ENCODE measurements at places on chromosomes 6 and 20. TPM values are rescaled to one million over a fixed set of nuclear protein-coding genes. Genes with fewer than 3 reads are reported as not detected.

INSM1 gene
- total RNA-seq = 3.3 TPM

IER3 gene
- 61.5 TPM for total RNA-seq

WFDC10A gene
- total RNA-seq = not detected

IL17F gene
- not detected for total RNA-seq

- H3K36me3 ChIP-seq = no peaks in the 10 kb centered on the region
- DNase-seq = no peak
- peaks cover 6% of the 10 kb centered on the region for H3K27me3 ChIP-seq
- H3K4me1 ChIP-seq = peaks cover 23% of the 10 kb centered on the region
- no peak overlapping the region for H3K27ac ChIP-seq
These were observed 62.9 kb upstream of the KCNG1 start for GRCh38 chr20:51085769-51086168.

DNA sequence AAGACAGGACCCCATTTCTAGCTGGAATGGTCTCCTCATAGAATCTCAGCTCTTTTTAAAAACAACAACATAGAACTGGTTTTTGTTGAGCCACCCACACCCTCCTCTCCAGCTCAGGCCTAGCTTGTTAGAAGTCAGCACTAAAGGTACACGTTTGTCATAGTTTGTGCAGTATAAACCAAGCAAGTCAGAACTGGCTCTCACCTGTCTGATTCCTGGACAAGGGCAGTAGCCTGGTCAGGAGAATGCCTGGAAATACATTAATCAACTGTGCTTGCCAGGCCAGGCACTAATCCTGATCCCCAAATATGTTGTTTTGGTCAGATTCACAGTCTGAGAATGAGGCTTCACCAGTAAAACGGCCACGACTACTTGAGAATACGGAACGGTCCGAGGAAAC lies 296.7 kb downstream of the ZFAND3 start:
- H3K27me3 ChIP-seq = no peaks in the 10 kb centered on the region
- DNase-seq = no peak
- peak overlapping the region; percentile 37 for H3K27ac ChIP-seq
- no peak overlapping the region for H3K4me3 ChIP-seq
- no peaks in the 10 kb centered on the region for H3K36me3 ChIP-seq
- peaks cover 43% of the 10 kb centered on the region for H3K4me1 ChIP-seq

- no peak for DNase-seq
- H3K27me3 ChIP-seq = peaks cover 80% of the 10 kb centered on the region
- no peak overlapping the region for H3K27ac ChIP-seq
- H3K36me3 ChIP-seq = no peaks in the 10 kb centered on the region
- H3K4me1 ChIP-seq = no peaks in the 10 kb centered on the region
These were observed 164.9 kb downstream of the CDH26 start for GRCh38 chr20:60123096-60123495.

DNA sequence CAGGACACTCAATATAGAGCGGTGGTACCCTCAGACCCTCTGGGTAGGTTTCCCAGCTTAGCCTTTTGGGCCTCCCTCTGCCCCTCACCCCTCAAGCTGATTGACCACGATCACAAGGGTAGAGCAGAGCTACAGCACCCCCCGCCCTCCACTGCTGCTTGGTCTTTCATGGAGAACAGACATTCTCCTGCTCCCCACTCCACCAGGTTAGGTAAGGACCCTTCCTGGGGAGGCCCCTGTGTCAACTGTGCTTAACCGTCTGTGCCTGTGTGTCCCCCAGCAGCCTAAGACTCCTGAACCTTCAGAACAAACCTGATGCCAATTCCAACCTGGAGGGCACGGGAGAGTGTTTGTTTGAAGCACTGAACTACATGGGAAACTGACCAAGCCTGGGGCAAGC lies 11.8 kb downstream of the MYH7B start:
- H3K4me3 ChIP-seq = no peak overlapping the region
- H3K27me3 ChIP-seq = no peaks in the 10 kb centered on the region
- peaks cover 10% of the 10 kb centered on the region for H3K4me1 ChIP-seq
- H3K27ac ChIP-seq = no peak overlapping the region
- no peak for DNase-seq

DNA sequence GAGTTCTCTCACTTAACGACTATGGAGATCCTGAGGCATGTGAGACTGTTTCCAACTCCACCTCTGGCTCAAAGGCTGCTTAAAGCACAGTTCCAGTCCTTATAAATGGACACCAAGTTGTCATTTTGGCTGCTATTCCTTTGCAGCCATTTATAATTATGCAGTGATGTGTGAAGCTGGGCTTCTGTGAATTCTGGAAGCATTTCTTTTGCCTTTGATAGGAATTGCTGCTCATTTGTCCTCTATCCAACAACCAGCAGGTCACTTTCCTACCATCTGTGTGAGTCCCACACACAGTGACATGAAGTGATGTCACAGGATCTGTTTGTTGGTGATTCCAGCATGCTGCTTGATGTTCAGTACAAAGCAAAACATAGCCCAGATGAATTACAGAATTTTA lies 28.5 kb upstream of the EFHC1 start:
- no peak overlapping the region for H3K27ac ChIP-seq
- peaks cover 8% of the 10 kb centered on the region for H3K4me1 ChIP-seq
- H3K27me3 ChIP-seq = no peaks in the 10 kb centered on the region
- peaks cover 11% of the 10 kb centered on the region for H3K36me3 ChIP-seq

- H3K4me3 ChIP-seq = no peak overlapping the region
- no peaks in the 10 kb centered on the region for H3K4me1 ChIP-seq
- peaks cover 73% of the 10 kb centered on the region for H3K36me3 ChIP-seq
- H3K27me3 ChIP-seq = no peaks in the 10 kb centered on the region
These were observed 60.8 kb downstream of the MDN1 start for GRCh38 chr6:89758830-89759229.

DNA sequence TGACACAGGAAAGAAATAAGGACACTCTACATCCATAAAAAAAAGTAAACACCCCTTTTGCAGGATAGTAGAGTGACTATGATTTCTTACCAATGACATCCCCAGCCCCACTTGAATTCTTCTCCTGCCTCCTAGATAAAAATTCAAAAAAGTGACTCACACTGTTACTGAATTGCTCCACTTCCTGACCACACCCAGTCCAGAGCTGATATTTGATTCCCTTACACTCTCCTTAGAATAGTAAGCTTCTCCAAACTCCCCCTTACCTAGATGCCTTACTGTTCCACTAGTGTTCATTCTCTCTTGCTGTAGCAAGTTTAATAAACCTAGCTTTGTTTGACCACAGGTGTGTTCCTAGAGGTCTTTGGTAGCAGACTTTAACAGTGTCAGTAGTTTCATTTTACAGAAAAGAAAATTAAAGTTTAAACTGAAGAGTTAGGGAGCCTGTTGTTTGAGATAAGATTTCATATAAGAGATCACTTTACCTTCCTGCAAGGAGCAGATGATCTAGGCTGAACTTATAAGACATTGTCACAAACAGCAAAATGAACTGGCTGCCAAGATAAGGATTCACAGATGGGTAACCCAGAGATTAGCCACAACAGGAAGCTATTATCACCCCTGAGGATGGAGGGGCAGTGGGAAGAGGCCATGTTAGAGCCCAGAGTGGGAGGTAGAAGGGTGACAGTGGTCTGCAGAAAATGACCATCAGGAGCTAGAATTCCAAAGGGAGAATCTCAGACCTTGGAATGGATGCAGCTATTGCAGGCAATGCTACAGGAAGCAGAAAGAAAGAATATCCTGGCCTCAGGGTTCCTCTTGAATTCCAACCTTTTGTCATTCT lies 28.4 kb upstream of the BTN3A2 start:
- peaks cover 28% of the 10 kb centered on the region for H3K4me1 ChIP-seq
- no peak for DNase-seq
- no peak overlapping the region for H3K27ac ChIP-seq
- H3K4me3 ChIP-seq = no peak overlapping the region
- H3K36me3 ChIP-seq = no peaks in the 10 kb centered on the region
